ENCODE measurements at places on chromosomes 7 and 10.

DNA sequence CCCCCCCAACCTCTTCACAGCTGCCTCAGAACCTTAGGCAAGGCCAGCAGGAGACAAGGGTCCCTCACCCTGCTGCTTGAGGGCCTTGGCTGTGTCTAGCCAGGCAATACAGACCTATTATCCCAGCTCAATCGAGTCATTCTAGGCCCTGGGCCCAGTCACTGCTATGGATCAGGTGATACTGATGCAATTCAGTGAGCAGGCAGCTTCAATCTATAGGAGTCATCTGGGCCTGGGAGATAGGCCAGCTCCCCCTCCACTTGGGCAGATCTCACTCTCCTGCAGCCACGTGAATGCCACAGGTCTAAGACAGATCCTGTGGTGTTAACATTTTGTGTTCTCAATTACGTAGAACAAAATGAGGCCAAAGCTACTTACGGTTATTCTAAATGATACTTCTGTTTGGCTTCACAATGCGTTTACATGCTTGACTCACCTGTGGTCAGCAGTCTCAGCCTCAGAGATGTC is 68.0 kb upstream of the LRRC4 start:
- DNase-seq, result peak; percentile 71

- DNase-seq, result no peak
Observed at GRCh38 chr7:146002431-146003078, 114.0 kb upstream of the CNTNAP2 start.

DNA sequence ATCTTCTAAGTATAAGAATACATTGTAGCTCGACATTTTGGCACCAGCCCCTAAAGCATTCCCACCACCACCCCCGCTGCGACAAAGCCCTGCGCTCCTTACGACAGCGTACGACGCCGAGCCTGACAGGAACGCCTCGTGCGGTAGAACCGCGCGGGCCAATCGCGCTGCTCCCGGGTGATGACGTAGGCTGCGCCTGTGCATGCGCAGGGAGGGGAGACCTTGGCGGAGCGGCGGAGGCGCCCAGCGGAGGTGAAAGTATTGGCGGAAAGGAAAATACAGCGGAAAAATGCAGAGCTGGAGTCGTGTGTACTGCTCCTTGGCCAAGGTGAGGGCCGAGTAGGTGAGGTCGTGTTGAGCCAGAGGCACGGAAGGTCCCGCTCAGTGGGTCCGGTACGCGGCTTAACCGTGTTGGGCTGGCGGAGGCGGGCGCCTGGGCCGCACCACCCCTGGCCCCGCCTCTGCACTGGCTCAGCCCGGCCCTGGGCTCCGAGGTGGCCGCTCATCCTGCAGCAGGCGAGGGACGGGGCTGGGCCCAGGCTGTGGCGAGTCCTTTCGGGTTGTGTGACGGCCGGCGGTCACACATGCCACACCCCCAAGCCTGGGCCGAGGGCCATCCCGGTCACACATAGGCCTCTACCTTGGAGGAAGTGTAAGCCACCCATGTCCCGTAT is at the start of gene DLD:
Gene DLD, plus strand, starts transcription at position 222 of the 674 bp plus-strand sequence. Its CDS starts 68 bp downstream, at position 290.
- peak; percentile 98 for DNase-seq

GRCh38 chr7:112940314-112940732 is 146.3 kb downstream of the GPR85 start:
- DNase-seq, result no peak

- DNase-seq, result no peak
Observed at GRCh38 chr7:115410434-115410820, 488.5 kb downstream of the MDFIC start.

DNA sequence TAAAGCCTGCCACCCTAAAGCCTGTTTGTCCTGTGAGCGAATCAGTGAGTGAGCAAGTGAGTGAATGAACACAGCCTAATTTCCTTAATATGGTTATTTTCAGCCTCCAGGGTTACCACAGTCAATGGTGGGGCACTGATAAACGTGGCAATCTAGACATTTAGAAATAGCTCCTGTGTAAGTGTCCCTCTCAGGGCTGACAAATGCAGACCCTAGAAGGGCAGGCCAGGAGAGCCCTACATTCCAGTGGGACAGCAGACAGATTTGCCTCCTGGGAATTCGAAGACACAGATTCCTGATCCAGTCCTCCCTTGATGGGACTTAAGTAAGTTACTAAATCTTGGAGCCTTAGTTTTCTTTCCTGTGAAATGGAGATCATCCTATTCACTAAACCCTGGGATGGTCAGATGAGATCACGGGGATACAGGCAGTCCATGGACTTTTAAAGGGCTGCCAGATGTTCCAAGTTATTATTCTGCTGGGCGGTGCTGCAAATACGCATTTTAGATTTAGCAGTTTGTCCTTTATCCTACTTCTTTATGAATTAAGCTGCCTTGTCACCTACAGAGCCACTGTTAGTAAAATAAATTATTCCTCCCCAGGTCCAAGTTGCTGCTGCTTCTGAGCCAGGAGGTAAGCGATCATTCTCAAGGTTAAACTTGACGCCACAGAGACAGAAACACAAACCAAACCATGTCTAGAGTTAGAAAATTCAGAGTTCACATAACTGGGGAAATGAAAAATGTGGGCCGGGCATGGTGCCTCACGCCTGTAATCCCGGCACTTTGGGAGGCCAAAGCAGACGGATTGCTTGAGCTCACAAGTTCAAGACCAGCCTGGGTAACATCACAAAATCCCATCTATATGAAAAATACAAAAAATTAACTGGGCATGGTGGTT is 54.8 kb upstream of the TM9SF3 start:
- DNase-seq, result no peak

- DNase-seq, result no peak
Observed at GRCh38 chr10:62585211-62585775, 211.1 kb downstream of the ZNF365 start.

DNA sequence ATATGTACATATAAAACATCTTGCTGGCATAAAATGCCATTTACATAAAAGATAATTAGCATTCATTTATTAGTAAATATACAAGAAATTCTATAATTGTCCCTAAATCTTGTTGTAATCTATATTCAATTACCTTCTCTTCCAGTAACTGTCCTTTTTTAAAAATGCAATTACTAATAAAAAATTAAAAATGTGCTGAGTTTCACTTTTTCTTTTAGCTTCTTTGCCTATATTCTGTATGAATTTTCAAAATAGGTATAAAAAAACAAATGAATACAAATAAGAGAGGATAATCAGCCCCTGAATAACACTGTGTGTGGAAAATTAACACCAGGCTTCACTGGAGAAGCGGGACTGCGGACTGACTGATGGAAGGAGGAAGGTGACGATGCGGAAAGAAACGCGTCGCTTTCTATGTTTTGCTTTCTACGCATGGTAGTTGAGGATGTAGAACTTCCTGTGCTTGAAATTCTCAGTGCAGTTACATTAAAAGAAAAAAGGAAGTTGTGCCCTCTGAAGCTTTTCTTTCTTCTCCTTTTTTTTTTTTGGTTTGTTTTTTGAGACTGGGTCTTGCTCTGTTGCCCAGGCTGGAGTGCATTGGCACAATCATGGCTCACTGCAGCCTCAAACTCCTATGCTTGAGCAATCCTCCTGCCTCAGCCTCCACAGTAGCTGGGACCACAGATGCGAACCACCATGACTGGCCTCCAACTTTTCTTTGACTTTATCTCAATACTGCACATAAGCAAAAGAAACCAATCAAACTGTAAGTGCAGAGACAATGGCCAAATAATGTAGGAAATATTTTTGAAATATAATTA is 7.4 kb upstream of the ZMYND11 start:
- DNase-seq, result no peak

DNA sequence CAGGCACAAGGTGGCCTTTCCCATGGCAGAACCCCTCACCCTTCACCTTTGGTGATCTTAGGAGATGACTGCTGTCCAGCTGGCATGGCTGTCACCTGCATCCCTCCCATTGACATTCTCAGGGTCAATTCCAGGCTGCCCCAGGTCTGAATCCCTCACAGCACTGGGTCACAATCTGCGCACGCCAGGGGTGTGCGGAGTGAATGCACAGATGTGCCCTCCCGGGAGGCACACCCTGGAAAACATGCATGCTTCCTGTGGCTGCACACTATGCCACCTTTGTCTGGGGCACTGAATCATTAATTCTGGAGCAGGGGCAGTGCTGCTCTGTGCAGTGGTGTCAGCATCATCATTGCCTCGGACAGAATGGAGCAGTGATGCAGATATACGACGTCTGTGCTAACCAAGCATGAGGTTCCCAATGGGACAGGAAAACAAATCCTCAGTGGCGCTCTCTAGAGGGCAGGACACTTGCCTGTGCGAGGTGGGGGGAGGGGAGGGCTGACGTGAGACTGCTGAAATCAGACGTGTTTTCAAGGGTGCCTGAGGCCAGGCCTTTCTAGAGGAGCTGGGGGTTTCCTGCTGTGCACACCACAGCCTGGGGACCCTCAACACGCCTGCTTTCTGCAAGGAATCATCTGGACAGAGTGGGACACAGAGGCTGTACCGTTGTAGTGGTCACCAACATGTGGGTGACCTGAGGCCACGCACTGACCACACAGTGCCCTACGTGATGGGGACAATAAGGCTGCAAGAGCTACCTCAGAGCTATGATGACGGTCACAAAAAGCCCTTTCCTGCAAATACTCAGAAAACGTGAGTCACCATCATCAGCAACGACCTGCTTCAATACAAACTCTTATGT is 77.9 kb downstream of the HIPK2 start:
- no peak for DNase-seq

DNA sequence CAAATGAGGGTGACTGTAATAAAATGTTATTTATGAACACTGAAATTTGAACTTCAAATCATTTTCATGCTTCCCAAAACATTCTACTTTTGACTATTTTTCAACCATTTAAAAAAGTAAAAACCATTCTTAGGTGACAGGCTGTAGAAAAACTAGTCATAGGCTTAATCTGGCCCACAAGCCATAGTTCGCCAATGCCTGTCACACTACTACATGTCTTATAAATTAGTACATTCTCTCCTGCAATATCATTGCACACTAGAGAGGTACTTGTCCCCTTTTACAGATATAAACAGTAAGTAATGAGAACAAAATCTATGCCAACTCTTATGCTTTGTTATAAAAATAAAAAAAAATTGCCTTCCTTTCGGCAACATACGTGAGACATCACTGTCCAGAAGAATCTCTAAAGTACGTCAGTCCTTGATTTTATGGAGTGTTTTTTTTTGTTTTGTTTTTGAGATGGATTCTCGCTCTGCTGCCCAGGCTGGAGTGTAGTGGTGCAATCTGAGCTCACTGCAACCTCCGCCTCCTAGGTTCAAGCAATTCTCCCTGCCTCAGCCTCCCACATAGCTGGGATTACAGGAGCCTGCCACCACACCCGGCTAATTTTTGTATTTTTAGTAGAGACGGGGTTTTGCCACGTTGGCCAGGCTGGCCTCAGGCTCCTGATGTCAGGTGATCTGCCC is 23.2 kb downstream of the UPF2 start:
- peak; percentile 10 for DNase-seq

GRCh38 chr7:135662123-135662372 is 266 bp upstream of the STMP1 start:
- no peak for DNase-seq

DNA sequence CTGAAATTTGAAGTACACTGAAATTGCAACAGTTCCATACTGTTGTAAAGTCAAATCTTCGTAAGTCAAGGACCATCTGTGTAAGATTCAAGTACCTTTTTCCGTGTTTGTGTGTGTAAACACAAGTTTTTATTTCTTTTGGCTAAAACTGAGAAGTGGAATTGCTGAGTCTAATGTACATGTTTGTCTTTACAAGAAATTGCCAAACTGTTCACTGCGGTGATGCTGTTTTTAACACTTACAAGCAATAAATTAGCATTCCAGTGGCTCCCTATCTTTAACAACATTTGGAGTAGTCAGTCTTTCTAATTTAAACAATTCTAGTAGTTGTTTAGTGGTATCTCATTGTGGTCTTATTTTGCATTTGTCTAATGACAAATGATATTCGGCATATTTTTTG is 23.3 kb downstream of the CALD1 start:
- no peak for DNase-seq

DNA sequence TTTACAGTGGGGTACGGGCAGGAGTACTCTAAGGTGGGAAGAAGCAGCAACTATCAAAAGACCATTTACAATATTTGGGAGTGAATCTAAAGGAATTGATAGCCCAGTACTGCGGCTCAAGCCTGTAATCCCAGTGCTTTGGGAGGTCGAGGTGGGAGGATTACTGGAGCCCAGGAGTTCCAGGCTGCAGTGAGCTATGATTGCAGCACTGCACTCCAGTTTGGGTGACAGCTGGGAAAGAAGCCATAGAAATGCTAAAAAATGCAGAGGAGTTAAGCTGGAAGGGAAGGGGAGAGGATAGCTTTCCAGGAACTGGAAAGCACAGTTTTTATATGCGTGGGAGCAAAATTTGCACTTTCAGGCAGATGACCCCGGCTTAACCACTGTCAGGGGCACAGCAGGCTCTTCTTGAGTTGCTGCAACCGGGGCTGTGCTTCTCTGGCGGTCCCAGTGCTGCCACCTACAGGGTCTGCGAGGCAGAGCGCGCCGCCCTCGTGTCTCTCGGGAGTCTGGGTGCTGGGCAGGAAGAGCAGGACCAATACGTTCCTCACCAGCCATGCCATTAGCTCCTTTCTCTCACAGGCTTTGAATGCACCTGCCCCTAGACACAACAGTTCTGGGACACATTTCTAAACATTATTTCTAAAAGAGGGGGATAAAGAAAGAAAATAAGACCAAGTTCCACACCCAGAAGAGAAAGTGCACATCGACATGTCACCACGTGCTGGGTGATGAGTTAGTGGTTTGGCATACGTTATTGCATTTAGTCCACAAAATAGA is 10.1 kb upstream of the BMPER start:
- peak; percentile 89 for DNase-seq

DNA sequence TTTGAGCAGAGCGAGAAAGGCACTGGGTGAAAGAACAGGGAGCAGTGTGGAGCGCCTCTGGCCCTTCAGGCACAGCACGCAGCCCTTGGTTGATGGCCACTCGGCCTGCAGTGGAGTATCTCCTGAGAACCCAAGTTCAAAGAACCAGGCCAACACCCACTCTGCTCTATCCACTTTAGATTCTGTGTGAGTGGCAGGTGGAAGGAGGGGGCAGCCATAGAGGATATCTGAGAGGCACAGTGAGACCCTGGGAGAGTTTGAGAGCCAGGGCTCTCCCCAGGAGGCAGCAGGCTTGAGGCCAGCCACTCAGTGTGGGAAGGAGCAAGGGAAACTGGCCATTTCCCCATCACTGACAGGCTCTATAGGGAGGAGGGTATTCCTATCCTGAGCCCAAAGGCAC is 52.5 kb upstream of the PTN start:
- DNase-seq, result no peak

- no peak for DNase-seq
Observed at GRCh38 chr10:83965473-83965872, 173.8 kb upstream of the GHITM start.

Measured in GM23248 (cell line).